Activated CD4-positive, alpha-beta T cell treated with anti-CD3 and anti-CD28 coated beads for 48 hours (primary cell): ENCODE measurements at places on chromosomes 5 and 9.

GRCh38 chr9:108150736-108151586, 661.4 kb upstream of the KLF4 start:
- no peak for DNase-seq

DNA sequence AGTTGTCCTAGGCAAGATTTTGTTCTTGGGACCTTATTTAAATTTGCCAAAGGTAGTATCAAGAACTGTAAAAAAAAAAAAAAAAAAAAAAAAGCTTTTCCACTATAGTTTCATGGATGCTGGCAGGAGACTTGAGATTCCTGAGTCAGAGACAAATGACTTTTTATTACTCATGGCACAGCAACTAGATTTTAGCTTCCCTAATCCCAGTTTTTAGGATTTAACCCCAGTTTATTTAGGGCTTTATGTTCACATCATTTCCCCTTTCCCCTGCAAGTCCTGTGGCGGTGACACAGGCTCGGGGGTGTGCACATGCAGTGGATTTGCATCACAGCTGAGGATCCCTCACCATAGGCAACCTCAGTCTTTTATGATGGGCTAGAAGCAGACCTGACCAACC, 144.9 kb downstream of the GOLPH3 start:
- DNase-seq, result no peak

GRCh38 chr9:110198357-110198756, 9.6 kb downstream of the C9orf152 start:
- no peak for DNase-seq

GRCh38 chr5:174344335-174344734, 298.8 kb downstream of the NSG2 start:
- no peak for DNase-seq

DNA sequence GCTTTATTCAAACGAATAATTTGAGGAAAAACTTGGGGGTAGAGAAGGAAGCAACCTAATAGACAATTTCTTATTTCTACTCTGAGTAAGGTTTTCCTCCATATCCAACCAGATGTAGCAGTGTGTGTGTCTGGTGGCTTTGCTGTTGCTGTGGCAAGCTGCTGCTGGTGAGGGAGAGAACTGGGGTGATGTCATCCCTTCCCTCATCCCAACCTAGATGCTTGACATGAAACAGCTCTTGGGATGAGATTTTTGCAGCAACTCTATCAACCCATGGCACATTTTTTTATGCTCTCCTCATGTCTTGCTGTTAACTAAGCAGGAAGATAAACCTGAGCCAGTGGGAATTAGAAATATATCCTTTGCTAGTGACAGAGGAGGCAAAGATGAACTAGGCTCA, 135.8 kb downstream of the PCSK1 start:
- DNase-seq, result no peak

DNA sequence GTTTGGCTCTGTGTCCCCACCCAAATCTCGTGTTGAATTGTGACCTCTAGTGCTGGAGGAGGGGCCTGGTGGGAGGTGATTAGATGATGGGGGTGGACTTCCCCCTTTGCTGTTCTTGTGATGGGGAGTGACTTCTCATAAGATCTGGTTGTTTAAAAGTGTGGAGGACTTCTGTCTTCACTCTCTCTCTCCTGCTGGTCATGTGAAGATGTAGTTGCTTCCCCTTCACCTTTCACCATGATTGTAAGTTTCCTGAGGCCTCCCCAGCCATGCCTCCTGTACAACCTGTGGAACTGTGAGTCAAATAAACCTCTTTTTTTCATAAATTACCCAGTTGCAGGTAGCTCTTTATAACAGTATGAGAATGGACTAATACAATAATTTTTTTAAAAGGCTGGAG, 10.6 kb upstream of the MYO10 start:
- DNase-seq, result no peak

GRCh38 chr9:89194421-89195130, 16.0 kb upstream of the SHC3 start:
- no peak for DNase-seq

GRCh38 chr9:120436983-120437475, 142.9 kb downstream of the CDK5RAP2 start:
- DNase-seq, result no peak

- DNase-seq, result no peak
Measured at GRCh38 chr9:38765101-38765500, 45.2 kb upstream of the FAM240B start.

- no peak for DNase-seq
Measured at GRCh38 chr5:170700503-170700902, 83.0 kb upstream of the GABRP start.

GRCh38 chr5:44546286-44546685, 157.1 kb upstream of the FGF10 start:
- no peak for DNase-seq
